ENCODE measurements at places on chromosomes 6 and 20. TPM values are rescaled to one million over a fixed set of nuclear protein-coding genes. Genes with fewer than 3 reads are reported as not detected.

STMND1 gene
- total RNA-seq, result not detected

SUMO4 gene
- 1.2 TPM for total RNA-seq

ACSS1 gene
- 20.8 TPM for total RNA-seq

KIF25 gene
- 0.28 TPM for total RNA-seq

ATP9A gene
- total RNA-seq, result 15.1 TPM

WFDC5 gene
- not detected for total RNA-seq

BPI gene
- 0.27 TPM for total RNA-seq

SIRPA gene
- 28.5 TPM for total RNA-seq

BTNL2 gene
- total RNA-seq, result not detected

OVOL2 gene
- total RNA-seq, result not detected

OR2H1 gene
- total RNA-seq, result not detected

SNAI1 gene
- total RNA-seq, result 1.1 TPM

OCSTAMP gene
- total RNA-seq, result not detected

TFAP2C gene
- total RNA-seq, result 1.1 TPM

TSPO2 gene
- not detected for total RNA-seq

NKAPL gene
- total RNA-seq, result 1.2 TPM

Measured in uterus (tissue), 4 donors.